ENCODE measurements at places on chromosomes 4 and X. TPM values are rescaled to one million over a fixed set of nuclear protein-coding genes. Genes with fewer than 3 reads are reported as not detected.

ATP8A1 gene
- total RNA-seq = 2.4 TPM

SATL1 gene
- total RNA-seq = not detected

DNA sequence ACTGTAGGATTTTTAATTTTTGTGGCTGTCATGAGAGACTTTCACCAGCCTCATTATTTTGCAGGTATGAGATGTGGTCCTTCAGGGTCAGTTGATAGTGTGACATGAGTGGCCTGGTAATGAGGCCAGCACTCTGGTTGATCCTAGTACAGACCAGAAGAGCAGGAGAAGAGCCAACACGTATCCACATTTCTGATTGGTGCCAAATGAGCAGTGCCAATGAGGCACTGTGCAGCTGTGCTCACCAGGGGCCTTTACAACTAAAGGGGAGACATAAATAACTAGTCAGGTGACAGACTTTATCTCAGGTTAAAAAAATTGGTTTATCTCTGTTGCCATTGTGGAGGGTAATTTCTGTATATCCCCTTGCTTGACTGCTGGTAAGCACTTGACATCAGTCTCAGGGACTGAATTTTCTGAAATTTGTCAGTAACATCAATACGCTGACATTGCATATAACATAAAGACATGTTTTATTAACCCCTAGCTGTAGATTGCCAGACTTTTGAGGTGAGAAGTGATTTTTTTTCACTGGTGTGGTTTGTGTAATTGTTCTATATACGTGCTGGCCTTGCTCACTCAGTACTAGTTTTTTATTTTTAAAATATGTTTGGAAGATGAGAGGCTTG lies 101.2 kb downstream of the AFF1 start:
- DNase-seq = no peak

MAGEE2 gene
- not detected for total RNA-seq
